Testis (tissue), 5 donors: ENCODE measurements at places on chromosomes 5 and 9. TPM values are rescaled to one million over a fixed set of nuclear protein-coding genes. Genes with fewer than 3 reads are reported as not detected.

- H3K27ac ChIP-seq = no peak overlapping the region
- H3K4me3 ChIP-seq = no peak overlapping the region
- H3K4me1 ChIP-seq = peaks cover 12% of the 10 kb centered on the region
- no peaks in the 10 kb centered on the region for H3K27me3 ChIP-seq
Measured at GRCh38 chr5:138755084-138755748, 2.0 kb downstream of the CTNNA1 start.

- no peaks in the 10 kb centered on the region for H3K27me3 ChIP-seq
- H3K36me3 ChIP-seq = no peaks in the 10 kb centered on the region
- no peak for DNase-seq
- no peak overlapping the region for H3K27ac ChIP-seq
Measured at GRCh38 chr9:14051419-14051818, 262.5 kb downstream of the NFIB start.

- H3K27ac ChIP-seq = no peak overlapping the region
- no peak overlapping the region for H3K4me3 ChIP-seq
- no peaks in the 10 kb centered on the region for H3K4me1 ChIP-seq
- H3K36me3 ChIP-seq = no peaks in the 10 kb centered on the region
- no peaks in the 10 kb centered on the region for H3K27me3 ChIP-seq
Measured at GRCh38 chr5:91024727-91025126, 358.4 kb downstream of the ARRDC3 start.

The COL23A1 gene
- 5.0 TPM for total RNA-seq

The SLC6A7 gene
- not detected for total RNA-seq

GRCh38 chr5:174221436-174221835, 175.9 kb downstream of the NSG2 start:
- H3K4me1 ChIP-seq = no peaks in the 10 kb centered on the region
- H3K27me3 ChIP-seq = no peaks in the 10 kb centered on the region
- DNase-seq = no peak

DNA sequence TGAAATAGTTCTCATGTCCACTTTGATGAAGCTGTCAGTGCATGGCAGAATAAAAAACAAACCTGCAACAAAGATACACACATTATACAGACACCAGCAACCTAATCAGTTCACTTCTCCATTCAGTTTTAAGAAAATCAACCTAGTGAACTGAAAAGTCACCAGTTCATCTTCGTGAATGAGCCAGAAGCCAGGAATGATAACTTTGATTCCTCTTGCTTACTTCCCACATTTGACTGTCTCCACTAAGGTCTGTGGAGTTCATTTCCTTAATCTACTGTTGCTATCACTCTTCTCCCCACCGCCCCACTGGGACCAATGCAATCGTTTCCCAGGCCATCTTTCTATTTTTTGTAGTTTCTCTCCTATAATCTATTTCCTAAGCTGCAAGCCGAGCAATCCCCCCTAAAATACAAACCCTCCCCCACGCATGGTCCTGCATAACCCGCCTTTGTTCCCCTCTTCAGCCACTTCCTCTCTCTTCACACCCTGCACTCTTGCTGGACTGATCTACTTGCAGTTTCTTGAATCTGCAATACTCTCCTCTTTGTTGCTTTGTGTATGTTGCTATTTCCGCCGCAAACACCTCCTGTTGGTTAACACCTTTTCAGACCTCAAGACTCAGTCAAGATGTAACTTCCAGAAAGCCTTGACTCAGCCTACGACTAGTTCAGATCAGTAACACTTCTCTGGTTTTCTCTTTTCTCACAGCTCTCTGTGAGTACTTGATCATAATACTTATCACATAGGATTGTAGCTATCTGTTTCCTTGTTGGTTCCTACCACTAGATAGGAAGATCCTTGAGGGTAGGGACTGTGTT, 16.6 kb downstream of the STOM start:
- peaks cover 37% of the 10 kb centered on the region for H3K4me1 ChIP-seq
- H3K4me3 ChIP-seq = no peak overlapping the region
- H3K27ac ChIP-seq = no peak overlapping the region
- no peaks in the 10 kb centered on the region for H3K27me3 ChIP-seq
- H3K36me3 ChIP-seq = no peaks in the 10 kb centered on the region

The DRD1 gene
- 0.06 TPM for total RNA-seq

The TAF11L2 gene
- total RNA-seq = not detected

GRCh38 chr9:36640771-36641381, 68.2 kb downstream of the MELK start:
- no peaks in the 10 kb centered on the region for H3K4me1 ChIP-seq
- H3K27ac ChIP-seq = no peak overlapping the region

GRCh38 chr5:92945605-92946097, 635.4 kb downstream of the NR2F1-AS1 start:
- H3K27me3 ChIP-seq = no peaks in the 10 kb centered on the region
- H3K4me1 ChIP-seq = no peaks in the 10 kb centered on the region
- no peaks in the 10 kb centered on the region for H3K36me3 ChIP-seq

DNA sequence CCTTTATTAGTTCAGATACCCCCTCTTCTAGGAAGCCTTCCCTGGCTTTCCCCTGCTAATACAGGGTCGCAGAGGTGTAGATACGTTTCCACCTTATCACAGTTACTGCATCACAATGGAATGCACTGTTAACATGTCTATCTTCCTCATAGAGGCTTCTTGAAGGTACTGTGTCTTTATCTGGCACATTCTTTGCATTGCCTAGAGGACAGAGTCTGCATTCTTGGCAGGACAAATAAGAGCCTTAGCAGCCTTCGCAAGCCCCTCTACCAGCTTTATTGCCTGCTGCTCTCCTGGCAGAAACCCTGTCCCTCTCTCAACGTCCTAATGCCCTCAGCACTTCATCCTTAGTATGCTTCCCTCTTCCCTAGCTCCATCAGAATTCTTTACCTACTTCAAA, 31.6 kb downstream of the SLC1A3 start:
- H3K4me1 ChIP-seq = no peaks in the 10 kb centered on the region
- no peaks in the 10 kb centered on the region for H3K27me3 ChIP-seq
- DNase-seq = no peak
- H3K4me3 ChIP-seq = no peak overlapping the region
- H3K36me3 ChIP-seq = no peaks in the 10 kb centered on the region

- H3K4me1 ChIP-seq = peaks cover 19% of the 10 kb centered on the region
- no peaks in the 10 kb centered on the region for H3K36me3 ChIP-seq
- DNase-seq = peak; percentile 37
- H3K27me3 ChIP-seq = no peaks in the 10 kb centered on the region
- peak overlapping the region; percentile 1 for H3K27ac ChIP-seq
Measured at GRCh38 chr5:142065273-142065672, 43.3 kb upstream of the NDFIP1 start.

The FOXD4L3 gene
- not detected for total RNA-seq

DNA sequence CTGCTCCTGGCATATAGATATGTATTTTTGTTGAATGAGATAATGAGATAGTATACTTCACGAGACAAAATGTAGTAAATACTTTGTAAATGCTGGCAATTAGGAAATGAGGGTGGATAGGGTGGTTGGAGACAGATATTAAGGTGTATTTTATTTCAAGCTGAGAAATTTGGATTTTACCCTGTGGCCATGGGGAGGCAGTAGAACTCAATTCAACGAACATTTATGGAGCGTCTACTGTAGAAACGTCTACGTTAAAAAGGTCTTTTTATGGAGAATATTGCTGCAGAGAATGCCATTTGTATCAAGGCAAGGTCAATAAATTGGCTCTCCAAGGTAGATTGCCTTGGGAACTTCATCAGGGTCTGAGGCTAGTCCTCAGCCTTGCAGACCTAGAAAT, 21.5 kb upstream of the RALGPS1 start:
- no peak for DNase-seq
- H3K27me3 ChIP-seq = no peaks in the 10 kb centered on the region
- H3K27ac ChIP-seq = no peak overlapping the region
- no peaks in the 10 kb centered on the region for H3K36me3 ChIP-seq
- H3K4me1 ChIP-seq = no peaks in the 10 kb centered on the region

DNA sequence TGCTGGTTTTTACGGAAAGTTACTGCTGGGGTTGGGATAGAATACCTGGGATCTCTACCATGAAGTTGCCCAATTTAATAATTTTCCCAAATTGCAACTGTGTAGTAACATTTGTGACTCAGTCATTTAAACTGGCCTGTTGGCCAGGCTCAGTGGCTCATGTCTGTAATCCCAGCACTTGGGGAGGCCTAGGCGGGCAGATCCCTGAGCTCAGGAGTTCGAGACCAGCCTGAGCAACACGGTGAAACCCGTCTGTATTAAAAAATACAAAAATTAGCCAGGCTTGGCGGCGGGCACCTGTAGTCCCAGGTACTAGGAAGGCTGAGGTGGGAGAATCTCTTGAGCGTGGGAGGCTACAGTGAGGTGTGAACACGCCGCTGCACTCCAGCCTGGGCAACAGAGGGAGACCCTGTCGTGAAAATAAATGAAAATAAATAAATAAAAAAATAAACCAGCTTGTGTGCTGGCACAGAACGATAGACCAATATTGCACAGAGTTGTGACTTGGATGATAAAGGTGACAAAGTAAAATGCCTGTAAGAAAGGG, 160.7 kb upstream of the ZNF608 start:
- no peaks in the 10 kb centered on the region for H3K27me3 ChIP-seq
- no peak for DNase-seq
- H3K4me3 ChIP-seq = no peak overlapping the region
- H3K27ac ChIP-seq = peak overlapping the region; percentile 76
- H3K4me1 ChIP-seq = peaks cover 29% of the 10 kb centered on the region

- DNase-seq = no peak
- no peaks in the 10 kb centered on the region for H3K36me3 ChIP-seq
- H3K27ac ChIP-seq = no peak overlapping the region
- H3K4me1 ChIP-seq = peaks cover 8% of the 10 kb centered on the region
- no peak overlapping the region for H3K4me3 ChIP-seq
- no peaks in the 10 kb centered on the region for H3K27me3 ChIP-seq
Measured at GRCh38 chr5:74613283-74613682, 27.2 kb downstream of the ENC1 start.

The ENHO gene
- total RNA-seq = 31.2 TPM

The TRIM32 gene
- total RNA-seq = 12.6 TPM

The MYORG gene
- 4.6 TPM for total RNA-seq

DNA sequence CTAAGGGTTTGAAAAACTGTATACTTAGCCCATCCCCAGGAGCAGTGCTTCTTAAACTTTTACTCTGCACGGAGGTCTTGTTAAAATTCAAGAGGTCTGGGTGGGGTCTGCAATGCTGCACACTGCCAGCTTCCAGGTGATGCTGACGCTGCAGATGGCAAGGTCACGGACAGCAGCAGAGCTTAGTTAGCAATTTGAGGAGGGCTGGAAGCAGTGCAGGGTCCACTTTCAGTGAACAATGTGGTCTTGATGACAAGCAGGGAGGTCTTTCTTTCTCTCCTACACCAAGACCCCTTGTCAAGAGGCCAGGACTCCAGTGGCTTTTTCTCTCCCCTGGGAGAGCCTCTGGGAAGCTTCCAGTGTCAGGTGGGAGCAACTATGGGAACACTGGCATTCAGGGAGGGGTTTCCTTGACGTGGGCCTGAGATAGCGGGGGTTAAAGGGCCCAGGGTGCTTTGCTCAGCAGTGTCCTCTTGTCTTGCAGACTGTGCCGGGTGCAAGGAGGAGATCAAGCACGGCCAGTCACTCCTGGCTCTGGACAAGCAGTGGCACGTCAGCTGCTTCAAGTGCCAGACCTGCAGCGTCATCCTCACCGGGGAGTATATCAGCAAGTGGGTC, 65.0 kb upstream of the AFAP1L1 start:
- H3K4me1 ChIP-seq = no peaks in the 10 kb centered on the region
- DNase-seq = no peak
- no peaks in the 10 kb centered on the region for H3K27me3 ChIP-seq
- H3K4me3 ChIP-seq = no peak overlapping the region
- H3K36me3 ChIP-seq = no peaks in the 10 kb centered on the region
- no peak overlapping the region for H3K27ac ChIP-seq

The C5orf58 gene
- 72.7 TPM for total RNA-seq

GRCh38 chr5:173751266-173751600, 134.8 kb upstream of the BOD1 start:
- no peaks in the 10 kb centered on the region for H3K4me1 ChIP-seq
- no peaks in the 10 kb centered on the region for H3K27me3 ChIP-seq
- no peak for DNase-seq
- no peak overlapping the region for H3K27ac ChIP-seq

DNA sequence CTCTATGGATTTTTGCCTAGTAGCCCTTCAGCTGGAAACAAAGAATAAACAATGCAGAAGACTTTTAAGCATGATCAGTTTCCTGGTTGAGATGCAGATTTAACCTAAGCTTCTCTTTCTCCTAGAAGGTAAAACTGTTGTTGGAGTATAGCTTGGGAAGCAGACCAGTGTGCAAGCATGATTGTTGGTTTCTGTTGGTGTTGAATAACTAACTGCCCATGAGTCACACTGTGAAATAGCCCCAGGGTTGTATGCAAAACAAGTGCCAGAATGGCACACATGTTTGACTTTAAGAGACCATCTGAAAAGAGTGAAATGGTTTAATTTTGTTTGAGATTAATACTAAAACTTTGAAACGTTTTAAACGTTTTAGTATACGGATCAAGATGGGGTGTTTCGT, 227.1 kb downstream of the ARHGEF28 start:
- no peaks in the 10 kb centered on the region for H3K36me3 ChIP-seq
- H3K4me3 ChIP-seq = no peak overlapping the region
- no peak overlapping the region for H3K27ac ChIP-seq
- H3K4me1 ChIP-seq = no peaks in the 10 kb centered on the region

DNA sequence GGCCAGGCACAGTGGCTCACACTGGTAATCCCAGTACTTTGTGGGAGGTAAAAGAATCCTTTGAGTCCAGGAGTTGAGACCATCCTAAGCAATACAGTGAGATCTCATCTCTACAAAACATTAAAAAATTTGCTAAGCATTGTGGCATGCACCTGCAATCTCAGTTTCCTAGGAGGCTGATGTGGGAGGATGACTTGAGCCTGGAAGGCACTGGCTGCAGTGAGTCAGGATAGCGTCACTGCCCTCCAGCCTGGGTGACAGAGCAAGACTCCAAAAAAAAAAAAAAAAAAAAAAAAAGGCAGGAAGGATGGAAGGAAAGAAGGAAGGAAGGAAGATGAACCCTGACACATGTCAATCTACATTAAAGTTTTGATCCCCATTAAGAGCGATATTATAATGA, 1452.2 kb upstream of the ACO1 start:
- no peak for DNase-seq
- no peak overlapping the region for H3K27ac ChIP-seq
- H3K27me3 ChIP-seq = no peaks in the 10 kb centered on the region
- no peaks in the 10 kb centered on the region for H3K4me1 ChIP-seq

DNA sequence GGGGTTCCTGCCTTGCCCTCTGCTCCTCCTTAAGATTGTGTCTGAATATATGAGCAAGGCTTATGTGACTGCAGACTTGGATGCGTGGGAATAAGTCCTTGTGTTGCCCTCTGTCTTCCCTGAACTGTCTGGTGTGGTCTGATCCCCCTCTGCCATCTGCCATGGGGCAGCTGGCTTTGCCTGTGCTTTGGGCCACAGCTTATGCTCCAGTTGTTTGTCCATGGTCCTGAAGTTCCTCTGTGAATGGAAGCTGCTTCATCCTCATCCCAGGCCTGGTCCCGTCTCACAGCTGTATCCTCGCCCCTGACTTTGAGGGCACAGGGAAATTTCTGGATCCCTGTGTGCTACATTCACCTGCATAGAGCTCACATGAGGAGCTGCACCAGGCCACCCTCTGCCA, 14.7 kb downstream of the IL31RA start:
- no peaks in the 10 kb centered on the region for H3K36me3 ChIP-seq
- no peak overlapping the region for H3K4me3 ChIP-seq
- H3K27me3 ChIP-seq = no peaks in the 10 kb centered on the region
- no peaks in the 10 kb centered on the region for H3K4me1 ChIP-seq
- no peak for DNase-seq

GRCh38 chr9:131382850-131383729, 10.8 kb upstream of the PRRC2B start:
- peak overlapping the region; percentile 26 for H3K27ac ChIP-seq
- peak; percentile 73 for DNase-seq
- H3K27me3 ChIP-seq = no peaks in the 10 kb centered on the region
- H3K4me3 ChIP-seq = no peak overlapping the region
- peaks cover 10% of the 10 kb centered on the region for H3K4me1 ChIP-seq

The PAX5 gene
- total RNA-seq = 1.9 TPM

GRCh38 chr9:99660191-99660636, 161.5 kb upstream of the NR4A3 start:
- no peaks in the 10 kb centered on the region for H3K27me3 ChIP-seq
- no peaks in the 10 kb centered on the region for H3K36me3 ChIP-seq
- H3K4me3 ChIP-seq = no peak overlapping the region

The BTNL3 gene
- total RNA-seq = 4.1 TPM

The NSA2 gene
- total RNA-seq = 62.7 TPM
